HepG2 (cell line): ENCODE measurements at places on chromosomes 4 and X. TPM values are rescaled to one million over a fixed set of nuclear protein-coding genes. Genes with fewer than 3 reads are reported as not detected.
A peak's percentile ranks its signal among the peaks of the same experiment; 100 is the strongest.

DNA sequence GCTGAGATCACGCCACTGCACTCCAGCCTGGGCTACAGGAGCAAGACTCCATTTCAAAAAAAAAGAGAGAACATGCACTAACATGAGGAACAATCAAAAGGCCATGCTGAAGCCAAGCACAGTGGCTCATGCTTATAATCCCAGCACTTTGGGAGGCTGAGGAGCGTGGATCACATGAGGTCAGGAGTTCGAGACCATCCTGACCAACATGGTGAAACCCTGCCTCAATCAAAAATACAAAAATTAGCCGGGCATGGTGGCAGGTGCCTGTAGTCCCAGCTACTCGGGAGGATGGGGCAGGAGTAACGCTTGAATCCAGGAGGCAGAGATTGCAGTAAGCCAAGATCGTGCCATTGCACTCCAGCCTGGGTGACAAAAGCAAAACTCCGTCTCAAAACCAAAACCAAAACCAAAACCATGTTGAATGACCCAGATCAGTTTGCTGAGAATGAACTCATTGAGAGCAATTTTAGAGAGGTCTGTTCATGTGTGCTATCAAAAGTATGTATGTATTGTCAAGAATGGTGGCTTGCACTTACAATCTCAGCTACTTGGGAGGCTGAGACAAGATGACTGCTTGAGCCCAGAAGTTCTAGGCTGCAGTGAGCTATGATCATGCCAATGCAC lies 44.8 kb downstream of the PDS5A start:
- peaks cover 16% of the 10 kb centered on the region; the same call in 1 of the 3 replicates for H3K36me3 ChIP-seq
- no peak overlapping the region for H3K27ac ChIP-seq
- no peaks in the 10 kb centered on the region for H3K4me1 ChIP-seq
- H3K4me3 ChIP-seq: no peak overlapping the region
- no peaks in the 10 kb centered on the region for H3K27me3 ChIP-seq

The GAGE12F gene
- polyA plus RNA-seq: not detected in 2 replicates

GRCh38 chr4:48093991-48094416 lies 40.0 kb downstream of the TXK start:
- no peak overlapping the region for H3K4me3 ChIP-seq
- H3K4me1 ChIP-seq: no peaks in the 10 kb centered on the region
- no peak overlapping the region for H3K27ac ChIP-seq

The SMIM31 gene
- polyA plus RNA-seq: not detected in 2 replicates

DNA sequence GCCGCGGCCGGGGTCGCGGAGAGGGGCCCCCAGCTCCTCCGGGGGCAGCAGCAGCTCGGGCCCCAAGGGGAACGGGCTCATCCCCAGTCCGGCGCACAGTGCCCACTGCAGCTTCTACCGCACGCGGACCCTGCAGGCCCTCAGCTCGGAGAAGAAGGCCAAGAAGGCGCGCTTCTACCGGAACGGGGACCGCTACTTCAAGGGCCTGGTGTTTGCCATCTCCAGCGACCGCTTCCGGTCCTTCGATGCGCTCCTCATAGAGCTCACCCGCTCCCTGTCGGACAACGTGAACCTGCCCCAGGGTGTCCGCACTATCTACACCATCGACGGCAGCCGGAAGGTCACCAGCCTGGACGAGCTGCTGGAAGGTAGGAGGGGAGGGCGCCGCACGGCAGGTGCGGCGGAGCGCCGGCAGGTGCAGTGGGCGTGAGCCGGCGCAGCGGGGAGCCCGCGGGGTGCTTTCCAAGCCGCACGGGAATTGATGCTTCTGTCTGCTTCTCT lies 886 bp downstream of the DCLK2 start:
- no peaks in the 10 kb centered on the region for H3K36me3 ChIP-seq
- no peak overlapping the region for H3K4me3 ChIP-seq
- H3K27ac ChIP-seq: no peak overlapping the region
- H3K4me1 ChIP-seq: peaks cover 11% of the 10 kb centered on the region
- no peak for DNase-seq
- H3K27me3 ChIP-seq: peaks cover 8% of the 10 kb centered on the region; the same call in 1 of the 3 replicates

DNA sequence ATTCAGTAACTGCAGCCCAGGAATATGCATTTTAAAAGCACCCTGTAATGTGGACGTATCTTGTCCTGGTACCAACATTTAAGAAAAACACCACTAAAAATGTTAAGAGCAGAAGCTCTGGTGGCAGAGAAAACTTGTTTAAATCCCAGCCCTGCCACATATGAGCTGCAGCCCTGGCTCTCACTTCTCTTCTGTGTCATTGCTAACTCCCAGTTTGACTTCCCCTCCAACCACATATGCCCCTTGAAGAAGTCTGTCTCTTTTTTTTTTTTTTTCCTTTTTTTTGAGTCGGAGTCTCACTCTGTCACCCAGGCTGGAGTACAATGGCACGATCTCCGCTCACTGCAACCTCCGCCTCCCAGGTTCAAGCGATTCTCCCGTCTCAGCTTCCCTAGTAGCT lies 14.8 kb downstream of the LHFPL1 start:
- DNase-seq: no peak
- H3K27ac ChIP-seq: no peak overlapping the region
- no peaks in the 10 kb centered on the region for H3K27me3 ChIP-seq
- H3K4me1 ChIP-seq: no peaks in the 10 kb centered on the region
- H3K36me3 ChIP-seq: no peaks in the 10 kb centered on the region

The TREX2 gene
- polyA plus RNA-seq: 0.13 and 0.17 TPM in 2 replicates

The NMU gene
- polyA plus RNA-seq: not detected in 2 replicates

DNA sequence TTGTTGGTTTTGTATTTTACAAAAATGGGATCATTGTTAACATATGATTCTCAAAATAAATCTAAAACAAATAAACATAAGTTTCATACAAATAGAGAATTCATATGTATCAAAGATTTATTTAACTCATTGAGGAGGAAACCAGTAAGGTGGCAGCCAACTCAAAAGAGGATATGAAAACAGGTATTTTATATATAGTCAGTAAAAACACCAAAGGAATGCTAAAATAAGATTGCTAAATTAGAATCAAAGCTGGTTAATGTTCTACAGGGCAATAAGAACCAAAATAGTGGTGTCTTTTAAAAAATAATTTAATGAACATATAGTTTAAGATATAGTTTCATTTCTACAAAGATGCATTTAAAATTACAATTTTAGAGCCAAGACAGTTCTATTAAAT lies 23.1 kb downstream of the XKRX start:
- no peaks in the 10 kb centered on the region for H3K36me3 ChIP-seq
- no peaks in the 10 kb centered on the region for H3K27me3 ChIP-seq

The UGT2A1 gene
- not detected in 2 replicates for polyA plus RNA-seq

DNA sequence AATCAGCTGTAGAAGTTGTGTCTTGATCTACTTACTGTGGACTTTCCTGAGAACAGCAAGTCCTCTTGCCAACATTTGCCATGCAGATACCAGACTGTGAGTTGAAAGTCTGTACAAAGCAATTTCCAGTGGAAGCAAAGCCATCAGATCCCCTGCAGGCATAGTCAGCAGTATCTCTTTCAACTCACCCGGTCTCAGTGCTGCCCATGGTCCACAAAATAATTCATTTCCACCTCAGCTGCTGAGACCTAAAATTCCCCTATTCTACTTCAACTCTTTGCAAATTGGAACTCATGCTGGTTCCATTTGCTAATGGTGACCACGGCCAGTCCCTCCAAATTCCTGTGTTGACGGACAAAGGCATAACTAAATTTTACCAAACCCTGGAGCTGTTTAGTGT lies 46.0 kb upstream of the RPL34 start:
- no peaks in the 10 kb centered on the region for H3K36me3 ChIP-seq
- H3K4me3 ChIP-seq: no peak overlapping the region
- no peak overlapping the region for H3K27ac ChIP-seq
- DNase-seq: no peak
- H3K27me3 ChIP-seq: no peaks in the 10 kb centered on the region

The RBBP7 gene
- 80.1 and 89.5 TPM in 2 replicates for polyA plus RNA-seq

DNA sequence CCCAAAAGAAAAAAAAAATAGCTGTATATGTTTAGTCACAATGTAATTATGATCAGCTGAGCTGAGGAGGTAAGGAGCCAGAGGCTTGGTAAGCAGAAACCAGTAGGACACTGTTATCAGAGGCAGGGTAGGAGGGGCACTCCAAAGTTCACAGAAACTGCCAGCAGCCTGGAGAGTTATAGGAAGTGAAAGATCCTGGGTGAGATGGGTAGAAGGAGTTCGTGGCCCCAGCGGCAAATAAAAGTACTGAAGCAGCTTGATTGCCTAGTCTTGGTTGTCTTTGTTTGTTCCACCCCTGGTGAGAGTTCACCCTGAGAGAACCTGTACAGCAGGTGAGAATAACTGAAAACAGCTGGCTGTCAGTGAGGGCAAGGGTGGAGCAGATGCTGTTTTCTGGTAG lies 340.8 kb downstream of the ADGRL3 start:
- no peaks in the 10 kb centered on the region for H3K36me3 ChIP-seq
- no peaks in the 10 kb centered on the region for H3K27me3 ChIP-seq
- H3K27ac ChIP-seq: no peak overlapping the region
- H3K4me3 ChIP-seq: no peak overlapping the region

The TLR7 gene
- polyA plus RNA-seq: not detected in 2 replicates

DNA sequence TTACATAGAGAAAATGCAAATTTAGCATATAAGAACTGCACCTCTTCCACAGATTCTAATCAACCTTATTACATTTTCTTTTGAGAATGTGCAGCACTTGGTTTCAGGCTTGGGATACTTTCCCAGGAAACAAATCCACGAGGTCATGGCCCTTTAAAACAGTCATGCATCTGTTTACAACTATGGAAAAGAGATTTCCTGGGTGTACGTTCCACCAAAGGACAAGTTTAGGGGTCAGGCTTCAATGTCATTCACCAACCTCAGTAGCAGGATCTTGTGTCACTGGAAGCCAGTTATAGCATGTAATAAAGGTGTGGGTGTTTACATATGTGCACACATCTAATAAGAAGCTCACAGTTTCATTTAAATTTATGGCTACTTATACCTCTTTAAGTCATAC lies 30.7 kb downstream of the EREG start:
- DNase-seq: no peak
- H3K36me3 ChIP-seq: no peaks in the 10 kb centered on the region
- H3K4me3 ChIP-seq: no peak overlapping the region
- H3K27me3 ChIP-seq: no peaks in the 10 kb centered on the region
- H3K27ac ChIP-seq: no peak overlapping the region

DNA sequence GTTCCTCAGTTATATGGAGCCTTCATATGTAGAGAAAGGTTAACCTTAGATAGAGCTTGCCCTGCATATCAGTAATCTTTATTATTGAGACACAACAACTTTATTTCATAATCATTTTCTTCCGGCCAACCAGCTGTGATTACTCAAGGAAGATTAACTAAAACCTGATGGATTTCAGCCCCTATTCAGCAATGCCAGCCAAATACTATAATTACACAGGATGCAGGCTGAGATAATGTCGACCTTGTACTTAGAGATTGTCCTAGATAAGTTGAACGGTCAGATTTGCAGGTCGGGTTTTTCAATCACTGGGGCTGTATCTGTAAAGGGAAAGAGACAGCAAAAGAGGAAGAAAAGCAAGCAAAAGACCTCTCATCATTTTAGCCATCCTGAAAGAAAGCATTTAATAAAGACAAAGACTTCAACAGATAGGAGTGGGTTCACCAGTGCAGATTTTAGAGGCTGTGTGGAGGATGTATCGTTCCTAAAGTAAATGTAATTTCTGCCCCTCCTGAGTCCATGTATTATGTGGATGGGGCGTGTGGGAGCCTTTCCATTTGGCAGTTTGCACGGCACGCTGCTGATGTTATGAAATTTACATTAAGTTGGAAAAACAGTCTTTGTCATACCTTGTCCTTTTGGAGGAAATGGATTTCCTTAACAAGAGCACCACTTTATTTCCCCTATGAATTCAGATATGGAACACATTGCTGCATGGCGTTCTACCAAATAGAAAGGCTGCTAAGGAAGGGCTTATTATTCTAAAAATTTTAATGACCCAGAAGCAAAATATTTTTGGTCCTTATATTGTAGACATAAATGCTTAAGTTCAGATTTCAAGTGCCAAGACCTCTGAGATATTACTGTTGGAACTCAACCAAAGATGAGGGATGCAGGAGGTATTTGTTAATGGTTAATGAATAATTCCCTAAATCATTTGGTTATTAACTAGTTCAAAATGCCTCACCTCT lies 496.7 kb downstream of the SPRY1 start:
- H3K27ac ChIP-seq: peak overlapping the region; percentile 52
- DNase-seq: peak; percentile 86
- peak overlapping the region; percentile 28 for H3K4me3 ChIP-seq
- peaks cover 40% of the 10 kb centered on the region for H3K4me1 ChIP-seq
- H3K27me3 ChIP-seq: no peaks in the 10 kb centered on the region

The FGD1 gene
- 0.36 and 0.42 TPM in 2 replicates for polyA plus RNA-seq

DNA sequence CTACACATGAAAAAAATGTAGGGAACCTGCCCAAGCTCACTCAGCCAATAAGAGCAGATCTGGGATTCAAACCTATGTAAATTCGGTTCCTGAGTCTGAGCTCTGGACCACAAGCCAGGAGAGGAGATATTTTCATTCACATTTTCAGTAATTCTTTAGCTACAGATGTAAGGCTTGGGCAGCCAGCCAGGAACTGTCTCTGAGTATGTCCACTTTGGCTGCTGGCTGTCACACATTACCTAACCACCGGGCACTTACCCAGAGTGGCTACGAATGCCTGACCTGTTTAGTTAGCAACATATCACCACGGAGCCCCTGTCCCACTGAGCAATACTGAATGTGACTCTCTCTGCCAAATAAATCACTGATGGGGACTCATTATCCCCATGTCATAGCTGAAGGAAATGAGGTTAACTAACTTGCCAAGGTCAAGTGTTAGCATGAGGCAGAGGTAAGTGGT lies 15.3 kb downstream of the USP46 start:
- peak; percentile 34 for DNase-seq
- H3K27ac ChIP-seq: no peak overlapping the region
- peaks cover 8% of the 10 kb centered on the region; the same call in 1 of the 2 replicates for H3K4me1 ChIP-seq
- H3K27me3 ChIP-seq: no peaks in the 10 kb centered on the region
- H3K4me3 ChIP-seq: no peak overlapping the region

- H3K4me1 ChIP-seq: no peaks in the 10 kb centered on the region
- DNase-seq: no peak
- no peaks in the 10 kb centered on the region for H3K36me3 ChIP-seq
- H3K4me3 ChIP-seq: no peak overlapping the region
- H3K27ac ChIP-seq: no peak overlapping the region
These were observed 153.5 kb downstream of the KCNIP4 start for GRCh38 chr4:21795091-21795490.

GRCh38 chr4:168475745-168476144 lies 4.5 kb downstream of the DDX60L start:
- no peaks in the 10 kb centered on the region for H3K36me3 ChIP-seq
- H3K27me3 ChIP-seq: no peaks in the 10 kb centered on the region
- no peak for DNase-seq
- H3K4me1 ChIP-seq: peaks cover 2% of the 10 kb centered on the region; the same call in 1 of the 2 replicates

The CYSLTR1 gene
- polyA plus RNA-seq: not detected in 2 replicates

DNA sequence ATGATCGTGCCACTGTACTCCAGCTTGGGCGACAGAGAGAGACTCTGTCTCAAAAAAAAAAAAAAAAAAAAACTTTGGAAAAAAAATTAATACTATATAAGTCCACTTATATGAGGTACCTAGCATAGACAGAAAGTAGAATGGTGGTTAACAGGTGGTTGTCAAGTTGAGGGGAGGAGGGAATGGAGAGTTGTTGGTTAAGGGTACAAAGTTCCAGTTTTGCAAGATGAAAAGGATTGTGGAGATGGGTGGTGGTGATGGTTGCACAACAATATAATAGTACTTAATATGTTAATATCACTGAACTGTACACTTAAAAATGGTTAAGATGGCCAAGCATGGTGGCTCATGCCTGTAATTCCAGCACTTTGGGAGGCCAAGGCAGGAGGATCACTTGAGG lies 4.1 kb upstream of the IL9R start:
- no peaks in the 10 kb centered on the region for H3K27me3 ChIP-seq
- no peak overlapping the region for H3K27ac ChIP-seq
- DNase-seq: peak; percentile 37
- H3K4me1 ChIP-seq: peaks cover 17% of the 10 kb centered on the region
- H3K4me3 ChIP-seq: no peak overlapping the region
- no peaks in the 10 kb centered on the region for H3K36me3 ChIP-seq
